ENCODE measurements at places on chromosomes 13 and 19.

GRCh38 chr13:78393286-78394142, 209.8 kb downstream of the POU4F1 start:
- no peak for DNase-seq

- no peak for DNase-seq
Observed at GRCh38 chr13:31703780-31704179, 35.5 kb upstream of the RXFP2 start.

GRCh38 chr13:39269411-39269810, 231.2 kb downstream of the NHLRC3 start:
- DNase-seq, result no peak

DNA sequence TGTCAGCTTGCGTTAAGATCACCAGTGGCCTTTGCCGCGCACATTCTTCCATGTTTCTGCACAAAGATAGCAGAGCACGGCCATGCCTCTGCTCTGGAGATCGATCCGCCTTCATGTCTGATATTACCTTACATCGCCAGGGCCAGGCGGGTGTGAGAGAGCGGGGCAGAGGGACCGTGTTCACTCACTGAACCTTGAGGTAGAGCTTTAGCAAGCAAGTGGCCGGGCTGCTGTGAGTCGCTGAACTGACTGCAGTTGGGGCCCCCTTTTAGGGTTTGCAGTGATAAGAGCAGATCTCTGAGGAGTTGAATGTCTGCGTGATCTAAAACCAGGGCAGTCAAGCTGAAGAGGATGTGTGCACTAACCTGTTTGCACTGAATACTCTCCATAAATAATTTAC, 275.4 kb upstream of the OBI1 start:
- no peak for DNase-seq

GRCh38 chr19:10625762-10626138, 397 bp downstream of the SLC44A2 start:
- DNase-seq, result no peak

DNA sequence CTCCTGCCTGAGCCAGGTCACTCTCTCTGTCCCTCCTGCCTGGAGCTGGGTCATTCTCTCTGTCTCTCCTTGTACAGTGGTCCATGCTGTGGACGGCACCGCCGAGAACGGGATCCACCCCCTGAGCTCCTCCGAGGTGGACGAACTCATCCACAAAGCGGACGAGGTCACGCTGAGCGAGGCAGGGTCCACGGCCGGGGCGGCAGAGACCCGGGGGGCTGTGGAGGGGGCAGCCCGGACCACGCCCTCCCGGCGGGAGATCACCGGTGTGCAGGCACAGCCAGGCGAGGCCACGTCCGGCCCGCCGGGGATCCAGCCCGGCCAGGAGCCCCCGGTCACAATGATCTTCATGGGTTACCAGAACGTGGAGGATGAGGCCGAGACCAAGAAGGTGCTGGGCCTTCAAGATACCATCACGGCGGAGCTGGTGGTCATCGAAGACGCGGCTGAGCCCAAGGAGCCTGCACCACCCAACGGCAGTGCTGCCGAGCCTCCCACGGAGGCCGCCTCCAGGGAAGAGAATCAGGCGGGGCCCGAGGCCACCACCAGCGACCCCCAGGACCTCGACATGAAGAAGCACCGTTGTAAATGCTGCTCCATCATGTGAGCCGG, 4.6 kb upstream of the MISP start:
- no peak for DNase-seq

DNA sequence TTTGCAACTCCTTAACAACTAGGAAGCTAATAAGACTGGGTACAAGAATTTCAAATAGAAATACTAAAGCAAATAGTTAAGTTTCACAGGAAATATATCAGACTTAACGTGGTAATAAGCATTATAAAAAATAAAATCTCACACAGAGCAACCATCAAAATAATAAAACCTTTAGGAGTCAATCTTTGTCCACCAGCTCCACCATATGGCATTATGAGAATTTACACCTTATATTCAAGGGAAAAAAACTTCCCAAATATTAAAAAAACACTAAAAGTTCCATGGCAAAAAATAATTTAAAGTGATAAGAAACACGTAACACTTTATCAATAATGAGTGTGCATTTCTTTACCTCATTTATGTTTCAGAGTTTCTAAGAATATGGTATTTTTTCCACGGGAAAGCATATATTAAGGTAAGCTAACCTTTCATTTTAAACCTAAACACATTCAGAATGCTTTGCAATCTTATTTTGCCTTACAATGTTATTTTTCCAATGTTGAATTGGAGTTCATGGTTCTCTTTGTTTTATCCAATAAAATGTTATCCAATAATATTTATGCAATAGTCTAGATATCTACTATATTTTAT, 423.2 kb upstream of the SGCG start:
- no peak for DNase-seq

GRCh38 chr19:53076984-53077383, 26.2 kb downstream of the ZNF160 start:
- DNase-seq, result peak; percentile 13

DNA sequence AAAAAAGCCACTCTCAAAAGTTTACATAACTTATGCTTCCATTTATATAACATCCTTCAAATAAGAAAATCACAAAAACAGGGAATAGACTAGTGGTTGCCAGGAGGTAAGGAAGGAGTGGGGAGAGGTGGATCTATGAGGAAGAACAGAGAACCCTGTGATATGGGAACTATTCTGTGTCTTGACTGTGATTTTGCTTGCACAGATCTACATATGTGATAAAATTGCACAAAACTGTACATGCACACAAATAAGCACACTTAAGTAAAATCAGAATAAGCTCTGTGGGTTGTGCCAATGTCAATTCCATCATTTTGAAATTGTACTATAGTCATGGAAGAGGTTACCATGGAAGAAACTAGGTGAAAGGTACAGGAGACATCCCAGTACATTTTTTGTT, 121.6 kb upstream of the SGCG start:
- DNase-seq, result no peak

GRCh38 chr13:111302045-111302726, 18.3 kb upstream of the TEX29 start:
- no peak for DNase-seq

DNA sequence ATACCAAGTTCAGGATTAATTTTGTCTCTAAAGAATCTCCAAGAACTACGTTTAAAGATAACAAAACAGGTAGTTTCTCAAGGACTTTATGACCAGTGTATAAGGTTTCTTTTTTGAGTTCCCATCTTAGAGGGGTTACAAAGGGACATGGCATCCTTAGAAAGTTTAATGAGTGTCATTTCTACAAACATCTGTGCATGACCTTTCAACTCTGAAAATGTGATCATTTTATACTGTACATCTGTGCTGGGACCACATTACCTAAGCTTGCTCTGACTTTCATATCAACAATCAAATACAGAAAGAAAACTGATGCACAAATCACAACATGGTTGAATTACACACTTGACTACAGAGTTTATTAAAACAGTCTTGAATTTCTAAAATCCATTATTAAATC, 37.1 kb downstream of the KLF12 start:
- DNase-seq, result no peak

DNA sequence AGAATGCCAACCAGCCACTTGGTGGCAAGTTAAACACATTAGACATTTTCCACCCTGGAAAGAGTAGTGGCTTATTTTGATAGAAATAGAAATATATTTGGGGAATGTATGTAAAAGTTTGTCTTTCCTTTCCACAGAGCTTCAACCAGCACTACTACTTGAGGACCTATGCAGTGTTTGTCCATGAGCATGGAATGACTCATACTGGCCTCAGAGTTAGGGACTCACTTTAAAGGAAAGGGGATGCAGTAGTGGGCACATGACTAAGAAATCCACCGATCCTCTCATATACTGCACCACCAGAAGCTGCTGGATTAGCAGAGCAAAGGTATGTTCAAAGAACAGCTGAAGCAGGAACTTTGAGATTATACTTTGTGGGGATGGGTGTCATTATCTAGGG, 62.6 kb downstream of the LACC1 start:
- no peak for DNase-seq

GRCh38 chr19:38032951-38033350, 125.9 kb downstream of the SIPA1L3 start:
- no peak for DNase-seq

DNA sequence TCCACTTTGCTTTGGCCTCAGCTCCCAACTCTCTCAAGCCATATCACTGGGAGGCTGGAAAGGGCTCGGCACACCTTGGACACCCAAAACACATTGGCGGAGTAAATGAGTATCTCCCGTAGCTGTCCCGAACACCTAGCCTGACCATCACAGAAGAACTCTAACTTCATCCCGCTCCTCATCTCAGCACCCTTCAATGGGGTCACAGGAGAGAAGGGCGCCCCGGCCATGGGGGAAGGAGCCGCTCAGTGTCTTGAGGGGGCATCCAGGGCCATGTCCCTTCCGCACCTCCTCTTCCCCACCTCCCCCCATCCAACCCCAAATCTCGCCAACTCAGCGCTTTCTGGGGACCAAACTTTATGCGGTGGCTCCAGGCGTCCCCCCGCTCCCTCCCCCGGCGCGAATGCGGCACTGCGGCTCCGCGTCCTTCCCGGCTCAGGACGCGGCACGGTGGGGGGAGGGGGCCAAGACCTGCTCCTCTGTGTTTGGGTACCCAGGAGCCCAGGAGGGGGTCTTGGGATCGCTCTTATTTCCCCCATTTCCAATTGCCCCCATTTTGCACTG, 3.0 kb downstream of the KCNC3 start:
- no peak for DNase-seq

DNA sequence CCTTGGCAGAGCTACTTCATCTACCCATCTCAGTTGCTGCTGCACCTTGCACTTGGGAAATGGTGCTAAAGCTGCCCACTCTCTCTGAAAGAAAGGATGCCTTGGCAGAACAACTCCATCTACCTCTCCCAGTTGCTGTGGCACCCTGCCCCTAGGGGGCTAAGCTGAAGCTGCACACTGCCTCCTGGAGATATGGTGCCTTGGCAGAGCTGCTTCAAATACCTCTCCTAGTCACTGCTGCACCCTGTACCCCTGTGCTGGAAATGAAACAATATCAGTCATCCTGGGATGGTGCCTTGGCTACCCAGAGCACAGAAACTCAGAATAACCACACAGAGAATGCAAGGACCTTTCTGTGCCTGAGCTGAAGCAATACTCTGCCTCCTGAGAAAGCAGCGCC, 615.8 kb downstream of the DIAPH3 start:
- DNase-seq, result no peak

GRCh38 chr13:102369302-102369701, 32.5 kb downstream of the FGF14 start:
- no peak for DNase-seq

GRCh38 chr13:28584873-28585381, 74.0 kb upstream of the POMP start:
- DNase-seq, result peak; percentile 10

DNA sequence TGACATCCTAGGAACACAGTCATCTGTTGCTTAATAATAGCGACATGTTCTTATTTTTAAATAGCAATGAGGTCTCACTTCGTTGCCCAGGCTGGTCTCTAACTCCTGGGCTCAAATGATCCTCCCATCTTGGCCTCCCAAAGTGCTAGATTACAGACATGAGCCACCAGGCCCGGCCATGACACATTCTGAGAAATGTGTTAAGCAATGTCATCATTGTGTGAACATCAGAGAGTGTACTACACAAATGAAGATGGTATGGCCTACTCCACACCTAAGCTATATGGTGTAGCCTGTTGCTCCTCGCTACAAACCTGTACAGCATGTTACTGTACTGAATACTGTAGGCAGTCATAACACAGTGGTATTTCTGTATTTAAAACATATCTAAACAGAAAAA, 24.6 kb upstream of the GARRE1 start:
- no peak for DNase-seq

GRCh38 chr13:114151031-114151430, 18.6 kb upstream of the RASA3 start:
- DNase-seq, result no peak

DNA sequence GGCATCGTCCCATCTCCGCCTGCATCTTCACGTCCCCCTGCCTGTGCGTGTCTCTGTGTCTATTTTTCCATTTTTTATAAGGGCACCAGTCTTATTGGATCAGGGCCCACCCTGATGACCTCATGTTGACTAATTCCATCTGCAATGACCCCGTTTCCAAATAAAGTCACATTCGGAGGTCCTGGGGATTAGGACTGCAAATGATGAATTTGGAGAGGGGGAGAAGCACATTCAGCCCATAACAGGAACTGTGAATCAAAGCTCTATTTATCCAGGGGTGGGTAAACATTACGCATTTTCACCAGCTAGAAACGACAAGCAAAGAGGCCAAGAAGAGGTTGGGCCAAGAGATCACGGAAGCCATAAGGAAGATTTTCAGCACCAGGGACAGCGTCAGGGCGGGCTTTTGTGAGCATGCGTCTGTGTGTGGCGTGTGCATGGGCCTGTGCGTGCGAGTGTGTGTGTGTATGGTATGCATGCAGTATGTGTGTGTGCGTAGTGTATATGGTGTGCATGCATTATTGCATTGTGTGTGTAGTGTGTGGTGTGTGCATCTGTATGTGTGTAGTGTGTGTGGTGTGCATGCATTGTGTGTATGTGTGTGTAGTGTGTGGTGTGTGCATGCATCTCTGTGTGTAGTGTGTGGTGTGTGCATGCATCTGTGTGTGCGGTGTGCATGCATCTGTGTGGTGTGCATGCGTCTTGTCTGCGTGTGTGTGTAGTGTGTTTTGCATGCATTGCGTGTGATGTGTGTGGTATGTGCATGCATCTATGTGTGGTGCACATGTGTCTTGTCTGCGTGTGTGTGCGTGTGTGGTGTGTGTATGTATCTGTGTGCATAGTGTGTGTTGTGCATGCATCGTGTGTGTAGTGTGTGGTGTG, 19.6 kb downstream of the CELF5 start:
- DNase-seq, result peak; percentile 42
